ENCODE measurements at places on chromosomes 1 and 21.

GRCh38 chr1:9242338-9242969, 7.9 kb downstream of the H6PD start:
- no peak for DNase-seq

DNA sequence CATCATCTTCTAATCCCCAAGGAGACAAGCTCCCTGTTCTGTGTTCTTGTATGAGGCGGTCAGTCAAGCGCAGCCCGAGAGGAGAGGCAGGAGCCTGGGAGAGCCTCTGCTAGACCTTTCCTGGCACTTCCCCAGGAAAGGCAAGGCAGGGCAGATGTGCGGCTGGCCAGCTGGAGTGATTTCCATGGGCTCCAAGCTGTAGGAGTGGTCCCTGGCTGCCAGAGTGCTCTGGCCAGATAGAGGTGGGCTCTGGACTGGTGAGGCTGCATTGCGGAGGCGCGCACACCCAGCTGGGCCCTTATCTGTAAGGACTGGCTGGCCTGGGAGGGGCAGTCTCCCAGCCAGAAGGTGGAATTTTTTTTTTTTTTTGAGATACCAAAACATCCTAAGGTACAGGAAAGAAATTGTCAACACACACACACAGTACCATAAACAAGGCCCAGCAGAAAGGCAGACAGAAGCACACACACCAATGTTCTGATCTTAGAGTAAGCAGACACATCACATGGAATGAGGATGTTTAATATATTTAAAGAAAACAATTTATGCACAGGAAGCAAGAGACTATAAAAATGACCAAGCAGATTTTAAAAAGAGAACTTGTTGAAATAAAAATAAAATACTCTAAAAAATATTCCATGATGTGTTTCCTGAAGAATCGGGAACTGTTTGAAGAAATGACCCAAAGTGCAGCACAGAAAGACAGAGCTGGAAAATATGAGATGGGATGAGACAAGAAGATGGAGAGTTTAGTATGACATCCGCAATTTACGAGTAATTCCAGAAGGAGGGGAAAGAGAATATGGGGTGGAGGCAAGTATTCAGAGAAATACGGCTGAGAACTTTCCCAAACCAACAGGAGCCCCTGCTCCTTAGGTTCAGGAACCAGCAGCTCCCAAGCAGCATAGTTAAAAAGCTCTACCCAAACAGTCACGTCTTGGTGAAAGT, 13.4 kb downstream of the IBA57 start:
- DNase-seq = no peak

- DNase-seq = no peak
Measured at GRCh38 chr21:41821081-41821755, 54.4 kb upstream of the RIPK4 start.

DNA sequence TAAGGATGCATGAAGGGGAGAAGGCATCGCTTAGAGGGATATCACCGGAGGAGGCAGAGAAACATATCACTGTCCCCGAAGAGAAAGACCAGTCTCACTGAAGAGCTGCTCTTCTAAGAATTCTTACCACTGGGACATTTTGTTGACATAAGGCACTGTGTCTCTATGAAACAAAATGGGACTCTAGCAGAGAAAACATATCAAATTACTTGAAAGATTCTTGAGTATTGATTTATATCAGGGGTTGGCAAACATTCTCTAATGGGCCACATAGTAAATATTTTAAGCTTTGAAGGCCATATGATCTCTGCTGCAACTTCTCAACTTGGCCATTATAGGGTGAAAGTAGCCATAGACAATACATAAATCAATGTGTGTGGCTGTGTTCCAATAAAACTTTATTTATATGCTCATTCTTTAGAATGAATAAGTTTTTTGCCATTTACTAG, 41.0 kb upstream of the GREM2 start:
- DNase-seq = peak; percentile 39

- DNase-seq = no peak
Measured at GRCh38 chr1:216464489-216464888, 41.2 kb upstream of the USH2A start.

DNA sequence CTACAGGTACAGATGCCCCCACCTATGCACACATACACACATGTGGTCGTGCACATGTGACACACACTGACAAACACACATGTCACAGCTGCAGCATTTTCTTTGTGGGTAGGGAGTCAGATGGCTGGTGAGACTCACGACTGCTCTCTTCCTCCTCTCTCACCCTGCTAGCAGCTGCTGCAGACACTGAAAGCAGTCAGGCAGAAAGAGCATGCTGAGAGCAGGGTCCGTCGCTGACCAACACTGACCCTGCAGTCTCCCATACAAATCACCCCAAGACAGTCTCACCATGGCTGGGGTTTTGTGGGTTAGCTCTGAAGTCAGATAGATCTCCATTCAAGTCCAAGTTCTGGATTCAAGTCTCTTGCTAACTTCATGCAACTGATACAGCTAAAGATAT, 188.3 kb downstream of the ASTN1 start:
- no peak for DNase-seq

DNA sequence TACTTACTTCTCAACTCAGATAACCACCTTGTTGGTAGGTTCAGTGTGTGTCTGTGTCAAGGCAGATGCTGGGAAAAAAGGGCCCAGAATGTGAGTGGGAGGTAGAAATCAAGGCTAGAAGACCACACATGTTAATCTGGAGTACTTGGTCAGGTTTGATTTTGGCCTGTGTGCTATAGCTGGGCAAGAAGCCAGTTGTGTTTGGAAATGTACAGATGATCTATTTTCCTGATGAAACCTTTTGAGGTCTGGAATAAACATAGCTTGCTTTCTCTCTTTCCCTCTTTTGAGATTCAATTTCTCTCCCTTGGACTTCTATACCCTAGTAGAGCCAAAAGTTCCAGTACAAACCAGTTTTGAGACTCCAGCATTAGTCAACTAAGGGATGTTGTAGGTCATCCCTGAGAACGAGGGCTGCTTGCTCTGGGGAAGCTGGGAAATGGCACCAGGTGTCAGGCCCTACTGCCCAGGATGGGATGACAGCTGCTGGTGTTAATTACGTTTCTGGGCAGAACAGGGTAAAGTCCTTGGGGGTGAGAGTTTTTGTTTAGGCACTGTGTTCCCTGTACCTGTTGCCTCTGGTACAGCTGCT, 15.8 kb downstream of the MAPKAPK2 start:
- DNase-seq = peak; percentile 51

DNA sequence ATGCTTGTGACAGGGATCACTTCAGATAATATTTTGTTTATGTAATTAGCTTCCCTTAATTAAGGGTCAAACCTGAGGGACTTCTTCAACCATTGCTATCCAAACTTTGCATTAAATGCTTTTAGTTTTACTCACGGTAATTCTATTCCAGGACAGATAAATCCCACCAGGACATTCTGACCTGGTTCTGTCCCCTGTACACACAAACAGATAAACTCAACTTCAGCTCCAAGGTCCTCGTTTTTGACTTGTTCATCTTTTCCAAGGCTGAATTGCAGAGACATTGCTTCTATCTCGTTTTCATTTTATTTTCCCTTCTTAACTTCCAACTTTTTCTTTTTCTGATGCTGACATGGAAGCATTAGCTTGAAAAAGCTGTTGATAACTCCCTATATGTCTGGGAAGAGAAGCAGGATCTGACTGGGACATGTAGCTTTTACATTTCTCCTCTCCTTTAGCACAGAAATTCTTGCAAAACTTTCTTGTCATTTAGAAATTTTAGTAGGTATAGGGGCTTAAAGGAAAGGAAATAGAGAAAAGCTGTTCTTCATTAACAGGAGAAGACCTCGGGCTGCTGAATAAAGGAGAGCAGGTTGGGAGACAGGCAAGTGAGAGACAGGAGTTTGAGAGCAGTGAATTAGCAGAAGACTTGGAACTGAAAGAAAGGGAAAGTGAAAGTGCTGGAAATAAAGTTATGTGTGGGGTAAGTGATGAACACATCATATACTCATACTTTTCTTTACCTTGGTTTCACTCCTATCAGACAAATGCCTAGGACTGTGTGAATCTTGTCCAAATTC, 231.7 kb upstream of the B3GALT2 start:
- no peak for DNase-seq

- no peak for DNase-seq
Measured at GRCh38 chr21:15159382-15160020, 94.7 kb upstream of the NRIP1 start.

All from NCI-H345 (cell line).